Stimulated activated CD4-positive, alpha-beta T cell treated with anti-CD3 and anti-CD28 coated beads, Interleukin-4, amount 100 ng/mL, for 48 hours (primary cell): ENCODE measurements at places on chromosomes 4 and X.

- DNase-seq = no peak
Observed at GRCh38 chr4:39548425-39549067, 21.3 kb upstream of the UGDH start.

GRCh38 chr4:161817914-161818313, 345.9 kb downstream of the FSTL5 start:
- no peak for DNase-seq

DNA sequence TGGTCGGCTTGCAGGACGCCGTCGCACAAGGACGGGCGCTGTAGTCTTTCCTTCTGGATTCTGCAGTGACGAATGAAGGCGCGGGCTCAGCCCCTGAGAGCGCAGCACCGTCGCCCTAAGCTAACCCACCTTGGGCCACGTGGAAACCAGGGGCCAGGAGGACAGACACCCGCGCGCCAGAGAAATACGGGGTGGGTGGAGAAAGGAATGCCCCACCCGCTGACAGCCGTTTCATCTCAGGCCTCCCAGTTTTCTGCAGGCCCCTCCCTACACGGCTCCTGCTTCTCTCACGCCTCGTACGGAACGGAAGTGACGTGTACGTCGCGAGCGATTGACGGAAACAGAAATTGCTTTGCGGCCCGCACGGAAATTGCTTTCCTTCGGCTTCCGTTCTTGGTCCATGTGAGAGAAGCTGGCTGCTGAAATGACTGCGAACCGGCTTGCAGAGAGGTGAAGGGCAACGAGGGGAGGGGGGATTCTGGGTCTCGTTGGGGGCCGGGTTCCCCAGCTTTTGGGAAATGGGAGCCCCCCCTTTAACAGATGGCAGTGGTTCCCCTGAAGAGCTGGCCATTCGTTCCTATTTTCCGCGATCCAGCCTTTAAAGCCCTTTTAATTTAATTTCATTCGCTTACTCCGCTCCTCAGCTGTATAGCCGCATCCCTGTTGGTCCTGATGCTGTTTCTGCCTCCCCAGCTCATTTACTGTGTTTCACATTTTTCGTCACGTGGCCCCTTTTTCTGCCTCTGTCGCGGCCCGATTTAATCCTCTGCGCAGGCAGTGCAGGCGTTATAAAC, at the start of gene UTP14A:
Gene UTP14A, plus strand, starts transcription at position 378 of the 794 bp plus-strand sequence. Its CDS starts 47 bp downstream, at position 425.
- peak; percentile 65 for DNase-seq

- no peak for DNase-seq
Observed at GRCh38 chrX:54093159-54093558, 48.9 kb upstream of the PHF8 start.

DNA sequence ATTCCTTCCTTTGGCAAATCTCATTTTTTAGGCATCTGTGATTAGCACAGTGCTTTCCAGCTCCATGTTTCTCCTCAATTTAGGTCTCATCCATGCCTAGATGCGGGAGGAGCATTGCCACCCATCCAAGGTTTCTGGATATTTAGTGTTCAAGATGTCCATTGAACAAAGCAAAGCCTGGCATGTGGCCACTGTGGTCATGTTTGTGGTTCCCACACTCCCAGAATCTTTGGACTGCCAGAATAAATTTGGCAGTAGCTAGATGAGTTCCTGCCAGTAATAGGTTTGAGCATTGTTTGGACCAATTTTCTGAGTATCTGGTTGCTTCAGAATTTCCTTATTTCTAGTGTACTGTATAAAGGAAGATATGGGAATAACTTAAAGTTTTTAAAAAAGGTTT, 1124.1 kb downstream of the ADGRL3 start:
- DNase-seq = no peak

GRCh38 chrX:10507876-10508275, 112.5 kb downstream of the MID1 start:
- no peak for DNase-seq

- no peak for DNase-seq
Observed at GRCh38 chr4:16779028-16779675, 119.3 kb downstream of the LDB2 start.

GRCh38 chrX:134636851-134637250, 21.4 kb downstream of the PLAC1 start:
- DNase-seq = no peak

DNA sequence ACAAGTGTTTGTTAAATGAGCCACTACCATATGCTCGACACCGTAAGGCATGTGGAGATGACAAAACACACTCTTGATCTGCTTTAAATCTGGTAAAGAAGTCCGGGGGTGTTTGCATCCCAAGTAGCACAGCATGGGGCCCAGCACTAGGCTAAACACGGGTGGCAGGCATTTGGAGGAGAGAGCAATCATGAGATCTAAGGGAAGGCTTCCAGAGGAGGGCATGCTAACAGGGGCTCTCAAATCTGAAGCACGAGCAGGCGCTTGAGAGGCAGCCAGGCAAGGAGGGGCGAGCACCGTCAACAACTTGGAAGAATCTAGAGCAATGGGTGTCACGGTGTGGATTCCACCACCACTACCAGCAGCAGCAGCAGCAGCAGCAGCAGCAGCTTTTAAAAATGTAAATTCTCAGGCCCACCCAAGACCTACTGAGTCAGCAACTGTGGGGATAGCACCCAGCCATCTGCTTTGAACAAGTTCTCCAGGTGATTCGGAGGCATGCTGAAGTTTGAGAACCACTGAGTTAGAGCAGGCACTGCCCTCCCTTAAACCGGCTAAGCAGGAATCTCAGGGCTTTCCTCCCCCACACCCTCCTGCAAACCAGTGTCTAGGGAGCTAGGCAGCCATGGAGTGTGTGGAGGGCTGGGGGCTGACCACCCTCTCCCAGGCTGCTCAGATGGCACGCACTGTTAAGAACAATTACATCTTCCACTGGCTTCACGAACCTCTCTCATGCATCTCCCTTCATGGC, 70.2 kb upstream of the MAP3K15 start:
- DNase-seq = no peak

DNA sequence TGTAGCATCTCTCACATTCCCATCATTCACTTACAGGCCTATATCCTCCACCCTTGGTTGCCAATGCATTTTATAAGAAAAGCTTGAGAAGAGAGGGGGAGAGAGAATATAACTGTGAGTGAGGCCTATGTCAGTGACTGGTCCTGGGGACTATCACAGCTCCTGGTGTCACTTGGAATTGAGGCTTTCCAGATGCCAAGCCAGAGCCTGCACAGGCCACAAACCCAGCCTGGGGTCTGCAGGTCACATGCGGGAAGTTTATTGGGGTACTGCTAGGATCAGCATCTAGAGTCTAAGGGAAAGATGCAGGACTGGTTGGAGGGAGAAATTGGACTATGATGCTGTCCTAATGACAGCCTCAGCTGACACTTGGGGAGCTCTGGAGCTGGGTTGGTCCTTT, 47.6 kb downstream of the RTL5 start:
- no peak for DNase-seq

- DNase-seq = no peak
Observed at GRCh38 chrX:3697701-3698279, 15.7 kb downstream of the PRKX start.

DNA sequence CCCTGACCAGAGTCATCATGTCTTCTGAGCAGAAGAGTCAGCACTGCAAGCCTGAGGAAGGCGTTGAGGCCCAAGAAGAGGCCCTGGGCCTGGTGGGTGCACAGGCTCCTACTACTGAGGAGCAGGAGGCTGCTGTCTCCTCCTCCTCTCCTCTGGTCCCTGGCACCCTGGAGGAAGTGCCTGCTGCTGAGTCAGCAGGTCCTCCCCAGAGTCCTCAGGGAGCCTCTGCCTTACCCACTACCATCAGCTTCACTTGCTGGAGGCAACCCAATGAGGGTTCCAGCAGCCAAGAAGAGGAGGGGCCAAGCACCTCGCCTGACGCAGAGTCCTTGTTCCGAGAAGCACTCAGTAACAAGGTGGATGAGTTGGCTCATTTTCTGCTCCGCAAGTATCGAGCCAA, 11.0 kb downstream of the MAGEA4 start:
- no peak for DNase-seq

DNA sequence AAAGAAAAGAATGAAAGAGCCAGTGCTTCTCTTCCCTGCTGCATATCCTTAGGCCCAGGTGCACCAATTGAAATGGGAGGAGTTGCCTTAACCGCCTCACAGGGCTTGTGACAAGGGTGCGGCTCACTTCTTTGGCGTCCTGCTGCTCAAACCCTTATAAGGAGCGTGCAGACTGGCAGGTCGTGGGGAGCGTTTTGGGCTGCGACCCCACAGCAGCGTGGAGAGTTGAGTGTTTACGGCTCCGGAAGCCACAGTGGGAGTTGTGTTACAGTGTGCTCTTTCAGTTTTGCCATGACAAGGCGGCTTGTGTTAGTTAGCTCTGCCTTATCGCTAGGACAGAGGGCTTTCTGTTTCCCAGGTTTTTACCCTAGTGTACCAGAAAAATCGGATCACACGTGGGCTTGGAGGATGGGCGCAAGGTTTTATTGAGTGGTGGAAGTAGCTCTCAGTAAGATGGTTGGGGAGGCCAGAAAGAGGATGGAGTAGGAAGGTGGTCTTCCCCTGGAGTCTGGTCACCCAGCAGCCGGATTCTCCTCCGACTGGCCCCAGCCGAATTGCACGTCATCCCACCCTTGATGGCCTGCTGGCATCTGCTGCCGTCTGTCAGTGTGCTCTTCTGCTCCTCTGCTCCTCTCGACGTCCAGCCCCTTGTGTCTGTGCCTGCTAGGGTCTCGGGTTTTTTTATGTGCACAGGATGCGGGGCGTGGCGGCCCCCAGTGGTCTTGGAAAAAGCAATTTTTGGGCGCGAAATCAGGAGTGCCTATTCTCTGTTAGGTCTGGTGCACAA, 718.9 kb downstream of the ARAP2 start:
- no peak for DNase-seq

GRCh38 chr4:8328866-8329559, 59.5 kb downstream of the HTRA3 start:
- no peak for DNase-seq
